ENCODE measurements at places on chromosomes 4 and X.

DNA sequence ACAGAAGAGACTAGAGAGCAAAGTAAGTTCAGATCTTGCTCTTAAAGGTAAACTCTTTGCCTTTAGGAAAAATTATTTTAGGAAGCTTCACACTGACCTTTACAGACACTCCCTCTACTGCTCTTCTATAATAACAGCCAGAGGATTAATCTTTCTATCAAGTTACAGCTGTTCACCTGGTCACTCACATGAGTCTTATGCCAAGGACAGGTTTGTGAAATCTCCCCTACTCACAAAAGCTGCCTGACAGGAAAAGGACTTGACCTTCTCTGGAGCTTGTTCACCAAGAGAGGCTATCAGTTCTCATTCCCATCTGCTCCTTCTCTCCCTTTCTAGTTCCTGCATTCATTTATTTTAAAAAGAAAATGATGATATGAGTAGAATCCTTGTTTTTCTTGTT is 117.3 kb downstream of the C4orf51 start:
- DNase-seq: no peak

- DNase-seq: no peak
These were observed 19.6 kb downstream of the TMEM187 start for GRCh38 chrX:153992180-153992579.

GRCh38 chr4:24001486-24002329 is 111.9 kb upstream of the PPARGC1A start:
- DNase-seq: no peak

DNA sequence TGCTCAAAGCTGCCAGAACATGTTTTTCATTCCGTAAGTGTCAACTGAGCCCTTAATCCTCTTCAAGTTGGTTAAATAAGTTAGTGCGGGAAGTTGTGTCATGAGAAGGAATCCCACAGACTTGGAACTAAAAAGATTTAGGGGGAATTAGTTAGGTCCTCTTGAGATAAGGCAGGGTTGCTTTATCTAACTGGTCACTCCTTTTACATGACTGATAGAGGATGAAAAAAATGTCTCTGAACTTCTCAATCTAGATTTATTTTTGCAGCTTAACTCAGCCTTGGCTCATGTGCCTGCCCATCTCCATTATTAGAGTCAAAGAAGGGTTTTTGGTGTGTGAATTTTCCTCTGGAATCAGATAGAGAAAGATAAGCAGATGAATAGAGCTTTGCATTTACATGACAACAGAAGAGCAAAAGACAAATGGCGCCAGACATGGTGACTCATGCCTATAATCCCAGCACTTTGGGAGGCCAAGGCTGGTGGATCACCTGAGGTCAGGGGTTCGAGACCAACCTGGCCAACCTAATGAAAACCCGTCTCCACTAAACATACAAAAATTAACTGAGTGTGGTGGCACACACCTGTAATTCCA is 882.9 kb downstream of the RPA4 start:
- DNase-seq: no peak

DNA sequence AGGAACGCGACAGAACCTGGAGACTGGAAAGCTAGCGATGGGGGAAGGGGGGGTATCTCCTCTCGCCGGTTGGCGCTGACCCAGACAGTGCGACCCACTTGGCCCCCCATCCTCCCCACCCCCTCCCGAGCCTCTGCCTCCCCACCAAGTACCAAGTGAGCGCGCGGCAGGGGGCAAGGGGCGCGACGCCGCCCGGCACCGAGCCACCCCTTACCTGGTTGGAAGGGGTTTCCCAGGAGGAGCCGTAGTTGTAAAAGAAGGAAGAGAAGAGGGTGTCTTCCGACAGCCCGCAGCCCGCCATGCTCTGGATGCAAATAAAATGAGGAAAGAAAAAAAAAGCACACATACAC is 112.2 kb downstream of the DHX15 start:
- DNase-seq: no peak

DNA sequence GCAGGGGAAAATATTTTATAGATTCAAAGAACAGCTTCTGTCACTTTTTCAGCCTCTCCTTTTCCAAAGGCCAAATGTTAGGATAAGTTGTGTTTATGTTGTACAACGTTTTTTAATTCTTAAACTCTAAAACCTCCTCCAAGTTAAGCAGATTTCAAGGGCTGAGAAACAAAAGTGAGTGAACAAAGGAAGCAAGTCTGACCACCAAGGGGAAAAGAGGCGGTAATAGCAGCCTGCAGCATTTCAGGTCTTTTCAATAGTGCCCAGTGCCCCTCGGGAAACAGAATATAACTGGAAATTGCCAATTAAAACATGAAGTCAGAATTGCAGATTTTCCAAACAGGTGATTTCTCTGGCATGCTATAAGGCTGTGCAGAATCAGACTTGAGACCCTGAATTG is 510.0 kb upstream of the HTR2C start:
- DNase-seq: no peak

DNA sequence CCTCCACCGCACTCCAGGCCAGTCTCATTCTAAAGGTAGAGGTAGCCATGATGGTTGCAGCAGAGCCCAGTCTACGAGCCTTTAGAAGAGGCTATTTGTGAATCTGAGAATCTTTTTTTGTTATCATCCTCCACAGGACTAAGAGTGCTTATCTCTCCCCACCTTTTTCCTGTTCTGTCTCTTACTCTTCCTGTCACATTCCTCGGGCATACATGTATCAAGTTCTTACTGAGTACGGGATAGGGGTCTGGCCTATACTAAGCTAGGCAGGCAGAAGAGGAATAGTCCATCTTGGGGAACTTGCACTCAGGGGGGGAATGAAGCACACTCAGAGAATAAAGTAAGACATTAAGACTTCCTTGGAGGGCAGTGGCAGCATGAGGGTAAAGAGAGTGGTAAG is 25.7 kb downstream of the LAS1L start:
- DNase-seq: no peak

- DNase-seq: no peak
These were observed 492.9 kb downstream of the INPP4B start for GRCh38 chr4:142353149-142353738.

- no peak for DNase-seq
These were observed 1.6 kb downstream of the UGT2A3 start for GRCh38 chr4:68950033-68950432.

DNA sequence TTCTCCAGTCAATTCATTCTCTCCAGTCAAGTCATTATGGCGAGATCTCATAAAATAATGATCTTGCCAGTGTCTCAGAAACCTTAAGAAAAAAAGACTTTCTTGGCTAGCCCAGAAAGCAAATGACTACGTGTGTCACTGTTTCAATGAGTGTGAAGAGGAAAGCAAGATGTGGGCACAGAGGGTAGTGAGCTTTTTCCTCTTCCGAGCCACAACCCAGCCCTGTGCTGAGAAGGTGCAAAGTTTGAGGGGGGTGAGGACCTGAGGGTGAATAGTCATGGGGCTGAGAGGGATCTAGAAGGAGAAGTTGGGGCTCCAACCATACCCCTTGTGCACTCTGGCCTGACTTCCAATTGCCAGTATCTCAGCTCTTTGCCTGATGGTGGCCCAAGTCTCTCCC is 85.6 kb upstream of the EGFL6 start:
- no peak for DNase-seq

- no peak for DNase-seq
These were observed 855.0 kb upstream of the GRID2 start for GRCh38 chr4:91448668-91449330.

DNA sequence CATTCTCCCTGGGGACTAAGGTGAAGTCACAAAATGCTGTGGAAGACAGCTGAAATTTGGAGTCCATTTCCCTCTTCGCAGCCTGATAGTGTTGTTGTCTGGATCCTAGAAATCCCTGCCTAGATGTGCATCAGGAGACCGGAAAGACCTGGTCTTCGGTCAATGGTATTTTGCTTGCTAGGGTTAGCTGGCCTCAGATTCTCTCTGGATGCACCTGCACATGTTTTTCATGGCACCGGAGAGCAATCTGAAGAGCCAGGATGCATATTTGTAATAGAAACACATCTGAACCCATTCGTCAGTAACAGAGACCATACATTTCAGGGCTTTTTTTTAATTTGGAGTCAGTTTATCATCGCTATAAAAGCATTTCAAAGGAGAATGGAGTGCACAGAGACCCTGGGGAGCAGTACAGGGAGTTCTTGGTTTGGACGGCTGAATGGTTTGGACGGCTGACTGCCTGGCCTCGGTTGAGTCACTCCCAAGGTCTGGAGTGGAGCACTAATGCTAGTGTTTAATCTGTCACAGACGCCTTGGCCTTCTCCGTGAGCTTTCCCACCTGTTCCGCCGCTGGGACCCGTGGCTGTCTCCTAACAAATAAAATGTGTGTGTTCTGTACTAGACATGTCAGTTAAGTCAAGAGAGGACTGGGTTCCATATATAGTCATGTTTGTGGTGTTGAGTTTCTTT is 7.5 kb upstream of the PDLIM3 start:
- DNase-seq: no peak

- DNase-seq: no peak
These were observed 18.9 kb upstream of the CXCL8 start for GRCh38 chr4:73721435-73721834.

- no peak for DNase-seq
These were observed 15.0 kb downstream of the GAB3 start for GRCh38 chrX:154735695-154736393.

DNA sequence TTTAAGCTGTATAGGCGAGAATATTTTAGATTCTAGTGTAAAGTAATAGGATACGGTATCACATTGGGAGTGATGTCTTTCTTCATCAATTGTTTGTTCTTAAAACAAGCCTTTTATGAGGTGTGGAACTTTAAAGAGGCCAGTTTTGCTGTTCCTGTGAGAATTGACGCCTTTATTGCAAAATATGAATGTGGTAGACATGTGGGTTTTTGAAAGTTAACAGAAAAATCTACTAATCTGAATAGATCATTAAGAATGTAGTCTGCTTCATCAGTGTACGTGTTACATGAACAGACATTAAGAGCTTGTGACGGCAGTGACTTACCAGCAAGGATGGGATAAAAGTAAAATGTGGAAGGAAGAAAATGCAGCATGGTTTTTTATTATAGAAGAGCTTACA is 63.8 kb downstream of the STOX2 start:
- no peak for DNase-seq

- DNase-seq: no peak
These were observed 49.8 kb downstream of the MID1 start for GRCh38 chrX:10570601-10571000.

- DNase-seq: no peak
These were observed 2020.8 kb upstream of the ADGRL3 start for GRCh38 chr4:59179372-59179771.
